Cortex of kidney (tissue), 1 donor: ENCODE measurements at places on chromosomes 12 and 14.

DNA sequence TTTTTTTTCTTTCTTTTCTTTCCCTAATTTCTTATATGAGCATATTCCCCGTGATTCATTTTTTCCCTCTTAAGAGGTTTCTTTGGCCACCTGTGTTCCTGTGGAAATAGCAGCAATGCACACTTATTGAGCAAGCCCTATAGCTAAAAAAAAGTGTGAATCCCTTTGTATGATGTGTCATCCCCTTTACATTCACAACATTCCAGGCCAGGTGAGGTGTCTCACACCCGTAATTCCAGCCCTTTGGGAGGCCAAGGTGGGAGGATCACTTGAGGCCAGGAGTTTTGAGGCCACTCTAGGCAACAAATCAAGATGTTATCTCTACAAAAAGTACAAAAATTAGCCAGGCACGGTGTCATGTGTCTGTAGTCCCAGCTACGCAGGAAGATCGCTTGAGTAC is 700.4 kb upstream of the TBX3 start:
- no peak for DNase-seq

- DNase-seq: no peak
These were observed 10.9 kb downstream of the ATP6V0A2 start for GRCh38 chr12:123723011-123723410.

DNA sequence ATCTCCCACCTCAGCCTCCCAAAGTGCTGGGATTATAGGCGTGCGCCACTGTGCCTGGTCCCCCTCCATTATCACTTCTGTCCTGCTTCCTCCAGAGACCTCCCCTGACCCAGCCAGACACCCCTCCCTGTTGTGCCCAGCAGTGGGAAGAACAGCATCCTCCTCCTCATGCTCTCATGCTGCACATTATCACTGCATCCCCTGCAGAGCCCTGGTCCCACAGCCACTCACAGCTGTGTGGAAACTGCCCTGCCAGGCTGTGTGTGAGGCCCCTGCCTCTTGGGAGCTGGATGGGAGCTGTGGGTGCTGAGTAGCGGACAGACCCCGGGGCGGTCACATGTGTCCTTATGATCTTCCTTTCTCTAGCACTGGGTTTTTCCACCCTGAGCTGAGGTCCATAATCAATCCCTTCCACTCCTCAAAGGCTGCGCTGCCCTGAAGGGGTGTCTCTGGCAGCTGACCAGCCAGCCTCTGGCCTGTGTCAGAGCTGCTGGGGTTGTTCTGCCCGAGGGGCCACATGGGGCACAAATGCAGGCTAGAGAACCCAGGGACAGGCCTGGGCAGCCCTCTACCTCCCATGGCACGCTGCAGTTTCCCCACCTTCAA is 9.2 kb downstream of the HIP1R start:
- DNase-seq: no peak

DNA sequence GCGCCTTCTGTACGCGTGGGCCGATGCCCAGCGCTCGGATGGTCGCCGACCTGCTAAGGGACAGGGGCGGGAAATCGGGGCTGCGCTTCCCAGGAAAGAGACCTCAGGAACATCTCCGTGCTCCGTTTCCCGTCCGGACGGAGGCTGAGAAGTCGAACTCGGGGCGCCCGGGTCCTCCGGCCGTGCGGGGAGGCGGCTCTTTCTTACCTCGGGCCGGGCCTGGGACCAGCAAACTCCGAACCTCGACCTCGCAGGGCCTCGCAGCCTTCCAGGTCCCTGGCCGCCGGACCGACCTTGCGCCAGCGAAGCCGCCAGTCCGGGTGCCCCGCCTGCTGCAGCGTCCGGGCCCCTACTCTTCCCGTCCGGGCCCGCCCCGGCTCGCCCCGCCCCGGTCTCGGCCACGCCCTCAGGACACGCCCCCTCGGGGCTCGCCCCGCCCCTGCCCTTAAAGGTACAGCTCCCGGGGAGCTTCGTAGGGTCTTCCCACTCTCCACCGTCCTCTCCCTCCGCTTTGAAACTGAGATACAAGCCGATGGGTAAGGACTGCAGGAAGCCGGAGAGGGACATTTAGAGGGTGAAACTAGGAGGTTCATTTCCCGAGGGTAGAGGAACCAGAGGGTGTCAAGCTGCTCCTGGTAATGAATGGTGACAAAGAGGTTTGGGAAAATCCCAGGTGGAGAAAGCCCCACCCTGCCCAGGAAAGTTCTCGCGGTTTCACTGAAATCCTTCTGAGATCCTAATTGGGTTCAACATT is at the start of gene SLC8B1:
TSS of gene SLC8B1 (minus strand) at position 324 of the 754 bp plus-strand sequence. CDS start 2,231 bp downstream, outside the sequence.
- peak; percentile 39 for DNase-seq

GRCh38 chr14:99810559-99810874 is 17.3 kb downstream of the EML1 start:
- no peak for DNase-seq

DNA sequence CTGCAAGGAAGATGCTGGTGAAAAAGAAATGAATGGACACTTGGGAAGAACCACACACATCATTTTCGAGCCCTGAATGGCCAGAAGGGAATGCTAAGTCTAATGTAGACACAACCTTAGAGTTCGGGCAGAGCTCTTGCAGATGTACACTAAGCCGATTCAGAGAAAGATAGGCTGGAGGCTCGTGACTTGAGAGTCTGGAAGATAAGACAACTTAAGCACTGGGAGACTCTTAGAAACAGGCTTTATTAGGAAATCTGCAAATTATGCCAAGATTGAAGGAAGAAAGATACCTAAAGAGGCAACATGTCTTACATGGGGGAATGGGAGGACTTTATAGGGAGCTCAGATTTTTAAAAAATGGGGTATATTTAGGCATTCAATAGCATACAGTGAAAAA is 13.5 kb downstream of the TBPL2 start:
- DNase-seq: no peak
